Kidney tubule cell (primary cell): ENCODE measurements at places on chromosomes 5 and 9.

DNA sequence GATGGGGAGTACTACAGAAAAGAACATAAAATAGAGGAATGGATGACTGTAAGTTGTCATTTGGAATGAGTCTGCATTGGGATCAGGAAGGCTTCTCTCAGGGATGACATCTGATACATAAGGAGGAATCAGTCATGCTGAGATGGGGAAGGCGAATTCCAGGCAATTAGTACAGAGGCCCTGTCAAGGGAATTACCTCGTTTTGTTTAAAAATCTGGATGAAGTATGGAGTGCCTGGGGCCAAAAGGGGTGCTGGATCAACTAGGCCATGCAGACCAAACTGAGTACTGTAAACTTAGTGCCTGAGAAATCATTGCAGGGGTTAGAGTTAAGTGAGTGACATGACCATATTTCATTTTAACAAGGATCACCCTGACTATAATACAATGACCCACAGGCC, 30.5 kb downstream of the JAKMIP2 start:
- DNase-seq = no peak

GRCh38 chr9:84339962-84340361, 596 bp downstream of the SLC28A3 start:
- DNase-seq = peak; percentile 81

GRCh38 chr9:19404283-19405075, 4.3 kb upstream of the ACER2 start:
- peak; percentile 3 for DNase-seq

- DNase-seq = no peak
These were observed 493.0 kb downstream of the CAAP1 start for GRCh38 chr9:26399556-26399955.

- peak; percentile 31 for DNase-seq
These were observed 92.6 kb downstream of the DPYSL3 start for GRCh38 chr5:147417135-147417813.

GRCh38 chr9:134243778-134244467, 79.6 kb upstream of the RNU6ATAC start:
- no peak for DNase-seq

DNA sequence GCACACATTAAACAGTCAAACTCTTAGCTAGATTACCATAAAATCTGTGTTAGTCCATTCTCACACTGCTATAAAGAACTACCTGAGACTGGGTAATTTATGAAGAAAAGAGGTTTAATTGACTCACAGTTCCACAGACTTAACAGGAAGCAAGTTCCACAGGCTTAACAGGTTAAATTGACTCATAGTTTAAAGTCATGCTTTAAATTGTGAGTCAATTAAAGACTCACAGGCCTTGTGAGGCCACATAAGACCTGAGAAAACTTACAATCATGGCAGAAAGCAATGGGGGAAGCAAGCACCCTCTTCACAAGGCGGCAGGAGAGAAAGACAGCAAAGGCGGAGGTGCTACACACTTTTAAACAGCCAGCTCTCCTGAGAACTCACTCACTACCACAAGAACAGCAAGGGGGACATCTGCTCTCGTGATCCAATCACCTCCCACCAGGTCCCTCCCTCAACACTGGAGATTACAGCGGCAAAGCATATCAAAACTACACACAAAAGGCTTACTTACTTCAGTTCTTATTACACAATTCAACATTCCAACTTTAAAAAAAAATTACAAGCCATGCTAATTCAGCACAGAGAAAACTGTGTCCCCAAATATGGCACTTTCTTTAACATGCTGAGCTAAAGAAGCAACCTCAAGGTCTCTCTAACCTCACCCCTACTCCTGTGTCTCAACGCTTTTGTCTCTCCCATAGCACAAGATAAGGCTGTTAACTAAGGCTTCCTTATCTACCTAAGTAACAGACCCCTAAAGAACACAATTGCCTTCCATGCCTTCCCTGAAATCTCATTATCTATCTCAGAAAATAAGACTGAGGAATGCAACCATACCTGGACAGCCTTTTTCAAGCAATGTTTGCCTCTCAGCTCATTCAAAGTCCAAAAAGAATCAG, 805.1 kb downstream of the NR2F1-AS1 start:
- peak; percentile 76 for DNase-seq

- peak; percentile 60 for DNase-seq
These were observed 132.4 kb upstream of the EPB41L4A start for GRCh38 chr5:112551419-112552032.

DNA sequence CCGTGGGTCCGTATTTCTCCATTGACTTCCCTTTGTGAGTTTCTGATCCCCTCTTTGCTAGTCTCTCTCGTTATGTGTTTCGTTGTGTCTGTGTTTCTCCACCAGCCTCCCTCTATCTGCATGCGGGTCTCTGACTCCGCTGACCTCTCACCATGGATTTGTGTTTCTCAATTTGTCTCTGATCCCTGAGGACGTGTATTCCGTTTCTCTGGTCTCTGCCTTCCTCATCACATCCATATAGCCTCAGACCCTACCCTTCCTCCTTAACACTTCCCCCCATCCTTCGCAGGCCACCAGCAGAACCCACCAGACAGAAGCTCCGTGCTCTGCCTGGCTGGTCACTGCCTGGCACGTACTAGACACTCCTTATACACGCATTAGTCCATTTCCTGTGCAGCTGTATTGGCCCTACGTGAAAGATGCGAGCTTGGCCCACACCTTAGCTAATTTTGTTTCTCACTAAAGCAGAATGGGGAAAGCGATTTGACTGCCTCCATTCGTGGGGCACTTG, 631 bp downstream of the B4GALT7 start:
- DNase-seq = peak; percentile 45

DNA sequence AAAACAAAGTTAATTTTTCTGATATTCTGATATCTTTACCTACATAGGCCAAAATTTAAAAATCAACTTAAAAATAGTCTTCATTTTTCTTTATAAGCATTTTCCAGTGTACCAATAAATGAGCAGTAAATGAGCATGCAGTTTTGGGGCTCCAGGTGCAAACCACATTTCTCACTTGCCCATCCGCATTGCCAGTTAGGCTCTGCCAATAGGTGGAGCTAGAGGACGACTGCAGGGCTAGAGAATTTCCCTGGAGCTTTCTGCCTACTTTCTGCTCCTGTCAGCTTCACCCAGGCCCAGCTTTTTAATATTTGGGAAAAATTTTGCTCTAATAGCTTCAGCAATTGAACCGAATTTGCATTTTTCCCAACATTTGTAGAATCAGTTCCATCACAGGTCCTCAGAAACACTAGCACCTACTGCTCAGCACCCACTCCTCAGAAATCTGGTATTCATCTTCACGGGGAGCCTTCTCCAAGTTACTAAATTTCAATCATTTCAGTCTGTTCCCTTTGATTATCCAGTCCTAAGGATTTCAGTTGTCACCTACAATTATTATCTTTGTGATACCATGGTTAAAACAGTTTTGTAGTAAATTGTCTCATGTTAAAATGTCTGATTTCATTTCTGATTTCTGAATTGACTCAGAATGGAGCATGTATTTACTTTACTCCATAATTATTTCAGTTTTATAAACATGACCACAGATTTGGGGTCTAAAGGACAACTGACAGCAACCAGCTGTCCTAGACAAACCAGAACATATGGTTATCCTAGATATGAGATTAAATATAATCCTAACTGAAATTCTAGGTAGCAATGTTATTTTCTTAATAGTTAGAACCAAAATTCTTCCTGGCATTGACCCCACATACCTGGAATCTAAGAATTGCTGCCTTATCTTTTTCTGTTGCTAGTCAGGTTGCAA, 104.6 kb upstream of the FAM174A start:
- peak; percentile 44 for DNase-seq

- DNase-seq = peak; percentile 62
These were observed 53.3 kb upstream of the FAM169A start for GRCh38 chr5:74919487-74919886.

DNA sequence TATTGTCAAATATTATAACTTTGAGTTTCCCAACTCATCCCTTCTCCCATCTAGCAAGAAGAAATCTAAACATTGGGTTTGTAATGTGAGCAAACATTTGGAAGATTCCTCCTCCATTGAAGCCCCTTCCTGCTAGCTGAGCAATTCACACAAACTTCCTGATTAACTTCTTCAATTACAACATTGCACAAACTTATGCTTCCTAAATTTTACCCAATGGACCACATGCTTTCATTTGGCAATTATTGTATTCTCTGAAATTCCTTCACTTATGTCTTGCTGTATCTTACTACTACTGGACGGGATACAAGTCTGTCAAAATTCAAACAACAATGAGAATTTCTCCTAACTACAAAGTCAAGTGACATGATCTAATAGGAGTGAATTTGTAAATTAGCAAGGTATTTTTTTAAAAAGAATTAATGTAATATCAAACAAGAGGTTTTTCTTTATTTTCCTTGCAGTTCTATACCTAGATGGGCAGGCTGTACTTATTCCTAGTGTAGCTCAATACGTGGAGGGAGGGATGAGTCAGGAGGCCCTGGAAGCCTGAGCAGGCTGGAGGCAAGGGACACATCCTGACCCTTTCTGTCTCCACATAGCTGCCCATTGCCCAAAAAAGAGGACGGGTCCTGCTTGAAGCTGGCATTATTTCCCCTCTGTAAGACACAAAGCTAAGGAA, 11.8 kb upstream of the IFNW1 start:
- peak; percentile 38 for DNase-seq

DNA sequence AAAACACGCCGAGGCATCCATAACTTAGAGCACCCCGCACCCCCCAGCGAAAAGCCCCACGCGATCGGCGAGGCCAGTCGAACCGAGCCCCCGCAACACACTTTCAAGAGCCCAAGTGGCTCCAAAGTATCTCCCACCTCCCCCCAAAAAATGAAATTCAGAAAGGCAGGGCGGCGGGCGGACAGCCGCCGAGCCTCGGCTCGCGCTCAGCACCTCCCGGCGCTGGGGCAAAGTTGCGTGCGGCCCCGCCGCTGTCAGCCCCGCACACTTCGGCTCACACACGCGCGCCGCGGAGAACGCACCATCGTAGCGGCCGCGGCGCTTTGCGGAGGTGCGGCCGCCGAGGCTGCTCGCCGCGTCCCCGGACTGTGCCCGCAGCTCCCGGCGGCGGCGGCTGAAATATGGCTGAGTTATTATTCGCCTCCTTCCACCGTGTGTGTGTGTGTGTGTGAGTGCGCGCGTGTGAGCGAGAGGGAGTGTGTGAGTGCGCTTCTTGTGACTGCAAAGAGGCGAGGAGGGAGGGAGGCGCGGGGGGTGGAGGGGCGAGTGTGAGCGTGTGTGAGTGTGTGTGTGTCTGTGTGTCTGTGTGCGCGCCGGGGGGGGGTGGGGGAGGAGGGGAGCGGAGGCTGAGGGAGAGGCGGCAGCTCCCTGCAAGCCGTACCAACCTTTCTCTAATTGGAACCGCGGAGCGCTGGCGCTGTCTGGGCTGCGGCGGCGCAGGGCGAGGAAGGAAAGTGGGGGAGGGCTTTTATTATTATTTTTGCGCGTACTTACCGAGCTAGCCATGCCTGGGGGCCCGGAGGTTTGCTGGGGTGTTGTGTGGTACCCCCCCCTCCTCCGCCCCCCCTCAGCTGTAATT, 599 bp downstream of the MLLT3 start:
- peak; percentile 71 for DNase-seq
